MM.1S (cell line): ENCODE measurements at places on chromosomes 5 and 9.

DNA sequence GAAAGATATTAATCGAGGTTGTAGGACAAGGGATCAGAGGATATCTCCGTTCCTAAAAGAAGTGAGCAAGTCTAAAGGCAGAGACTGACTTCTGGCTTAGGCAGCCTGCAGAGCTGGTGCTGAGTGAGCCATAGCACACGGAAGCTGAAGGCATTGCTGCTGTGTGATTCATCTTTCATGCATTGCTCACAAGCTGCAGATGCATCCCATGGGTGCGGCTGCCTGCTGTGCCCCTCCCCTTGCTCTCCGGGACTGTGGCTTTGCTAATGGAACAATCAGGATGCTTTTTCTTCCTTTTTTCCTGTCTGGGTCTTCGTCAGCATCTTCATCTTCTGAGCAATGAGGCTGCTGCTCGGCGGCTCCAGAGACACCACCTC lies 341.4 kb downstream of the DIRAS2 start:
- H3K4me3 ChIP-seq = no peak overlapping the region
- no peaks in the 10 kb centered on the region for H3K4me1 ChIP-seq
- H3K27ac ChIP-seq = no peak overlapping the region
- no peak for DNase-seq
- no peaks in the 10 kb centered on the region for H3K36me3 ChIP-seq
- H3K27me3 ChIP-seq = no peaks in the 10 kb centered on the region

GRCh38 chr9:137619240-137620047 lies 639 bp downstream of the EHMT1 start:
- DNase-seq = peak; percentile 28
- H3K27me3 ChIP-seq = no peaks in the 10 kb centered on the region
- H3K4me3 ChIP-seq = peak overlapping the region; percentile 84
- H3K4me1 ChIP-seq = peaks cover 14% of the 10 kb centered on the region
- H3K36me3 ChIP-seq = 0 out of 2 replicates have a peak, but pooled peaks cover 6% of the 10 kb centered on the region
- H3K27ac ChIP-seq = peak overlapping the region; percentile 60

- H3K4me1 ChIP-seq = peaks cover 35% of the 10 kb centered on the region
- no peaks in the 10 kb centered on the region; the same call in 1 of the 2 replicates for H3K36me3 ChIP-seq
- H3K27ac ChIP-seq = no peak overlapping the region
- DNase-seq = no peak
- H3K27me3 ChIP-seq = no peaks in the 10 kb centered on the region
Measured at GRCh38 chr9:131651160-131651559, 88.7 kb downstream of the RAPGEF1 start.

GRCh38 chr9:79572032-79572607 lies 355 bp downstream of the TLE4 start:
- H3K27me3 ChIP-seq = no peaks in the 10 kb centered on the region; the same call in 1 of the 2 replicates
- H3K4me1 ChIP-seq = peaks cover 17% of the 10 kb centered on the region
- H3K27ac ChIP-seq = peak overlapping the region; percentile 77; the same call in 1 of the 2 replicates
- DNase-seq = peak; percentile 48

- DNase-seq = no peak
- no peaks in the 10 kb centered on the region for H3K4me1 ChIP-seq
- no peaks in the 10 kb centered on the region for H3K36me3 ChIP-seq
- no peak overlapping the region for H3K27ac ChIP-seq
- H3K4me3 ChIP-seq = no peak overlapping the region
- H3K27me3 ChIP-seq = no peaks in the 10 kb centered on the region
Measured at GRCh38 chr5:24492229-24492628, 152.5 kb downstream of the CDH10 start.

- H3K36me3 ChIP-seq = no peaks in the 10 kb centered on the region
- no peak overlapping the region for H3K27ac ChIP-seq
- no peak overlapping the region for H3K4me3 ChIP-seq
Measured at GRCh38 chr9:27303219-27303618, 6.3 kb upstream of the EQTN start.

- no peak overlapping the region for H3K27ac ChIP-seq
- H3K27me3 ChIP-seq = no peaks in the 10 kb centered on the region
- H3K4me3 ChIP-seq = no peak overlapping the region
- no peak for DNase-seq
Measured at GRCh38 chr5:72057816-72058215, 49.5 kb upstream of the MAP1B start.

DNA sequence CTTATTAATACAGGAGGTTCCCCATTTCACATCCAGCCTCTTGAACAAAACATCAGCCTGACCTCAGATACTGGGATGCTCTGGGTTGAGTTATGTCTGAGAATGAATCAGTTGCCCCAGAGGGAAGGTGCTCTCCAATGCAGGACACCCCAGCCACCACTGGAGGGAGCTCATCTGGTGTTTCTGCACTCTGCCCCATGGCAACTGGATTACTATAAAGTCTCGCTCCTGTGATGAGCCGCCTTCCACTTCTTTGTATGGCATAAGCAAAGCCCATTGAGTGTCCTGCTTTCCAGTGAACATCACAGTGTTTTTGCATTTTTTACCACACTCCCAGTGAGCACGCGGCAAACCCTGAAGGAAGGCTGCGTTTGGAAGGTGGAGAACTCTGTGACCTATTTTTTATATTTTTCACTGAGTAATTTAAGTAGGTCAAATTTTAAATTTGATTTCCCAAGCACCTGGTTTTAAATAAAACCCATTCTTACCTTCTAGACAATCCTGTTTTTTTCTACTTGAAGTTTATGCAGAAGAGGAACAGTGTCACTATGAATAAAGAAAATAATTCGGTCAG lies 176.9 kb upstream of the WWC1 start:
- peaks cover 10% of the 10 kb centered on the region; the same call in 1 of the 2 replicates for H3K27me3 ChIP-seq
- H3K4me3 ChIP-seq = no peak overlapping the region
- no peaks in the 10 kb centered on the region for H3K36me3 ChIP-seq
- H3K27ac ChIP-seq = no peak overlapping the region

GRCh38 chr5:177198738-177199137 lies 65.2 kb downstream of the NSD1 start:
- H3K27me3 ChIP-seq = no peaks in the 10 kb centered on the region
- no peaks in the 10 kb centered on the region for H3K36me3 ChIP-seq
- peaks cover 11% of the 10 kb centered on the region for H3K4me1 ChIP-seq
- no peak for DNase-seq

DNA sequence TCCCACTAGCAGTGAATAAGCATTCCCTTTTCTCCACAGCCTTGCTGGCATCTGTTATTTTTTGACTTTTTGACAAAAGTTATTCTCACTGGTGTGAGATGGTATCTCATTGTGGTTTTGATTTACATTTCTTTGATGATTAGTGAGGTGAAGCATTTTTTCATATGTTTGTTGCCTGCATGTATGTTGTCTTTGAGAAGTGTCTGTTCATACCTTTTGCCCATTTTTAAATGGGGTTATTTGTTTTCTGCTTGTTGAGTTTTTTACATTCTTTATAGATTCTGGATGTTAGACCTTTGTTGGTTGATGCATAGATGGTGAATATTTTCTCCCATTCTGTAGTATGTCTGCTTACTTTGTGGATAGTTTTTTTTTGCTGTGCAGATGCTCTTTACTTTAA lies 171.7 kb downstream of the SREK1 start:
- no peak overlapping the region for H3K4me3 ChIP-seq
- no peaks in the 10 kb centered on the region for H3K27me3 ChIP-seq
- no peak overlapping the region for H3K27ac ChIP-seq

GRCh38 chr9:8477450-8477849 lies 677.9 kb upstream of the DMAC1 start:
- no peak for DNase-seq
- H3K4me1 ChIP-seq = no peaks in the 10 kb centered on the region
- H3K27me3 ChIP-seq = no peaks in the 10 kb centered on the region

GRCh38 chr5:87906962-87907361 lies 361.7 kb downstream of the TMEM161B start:
- no peak overlapping the region for H3K4me3 ChIP-seq
- no peaks in the 10 kb centered on the region for H3K36me3 ChIP-seq
- no peaks in the 10 kb centered on the region for H3K27me3 ChIP-seq
- H3K4me1 ChIP-seq = no peaks in the 10 kb centered on the region
- no peak for DNase-seq

DNA sequence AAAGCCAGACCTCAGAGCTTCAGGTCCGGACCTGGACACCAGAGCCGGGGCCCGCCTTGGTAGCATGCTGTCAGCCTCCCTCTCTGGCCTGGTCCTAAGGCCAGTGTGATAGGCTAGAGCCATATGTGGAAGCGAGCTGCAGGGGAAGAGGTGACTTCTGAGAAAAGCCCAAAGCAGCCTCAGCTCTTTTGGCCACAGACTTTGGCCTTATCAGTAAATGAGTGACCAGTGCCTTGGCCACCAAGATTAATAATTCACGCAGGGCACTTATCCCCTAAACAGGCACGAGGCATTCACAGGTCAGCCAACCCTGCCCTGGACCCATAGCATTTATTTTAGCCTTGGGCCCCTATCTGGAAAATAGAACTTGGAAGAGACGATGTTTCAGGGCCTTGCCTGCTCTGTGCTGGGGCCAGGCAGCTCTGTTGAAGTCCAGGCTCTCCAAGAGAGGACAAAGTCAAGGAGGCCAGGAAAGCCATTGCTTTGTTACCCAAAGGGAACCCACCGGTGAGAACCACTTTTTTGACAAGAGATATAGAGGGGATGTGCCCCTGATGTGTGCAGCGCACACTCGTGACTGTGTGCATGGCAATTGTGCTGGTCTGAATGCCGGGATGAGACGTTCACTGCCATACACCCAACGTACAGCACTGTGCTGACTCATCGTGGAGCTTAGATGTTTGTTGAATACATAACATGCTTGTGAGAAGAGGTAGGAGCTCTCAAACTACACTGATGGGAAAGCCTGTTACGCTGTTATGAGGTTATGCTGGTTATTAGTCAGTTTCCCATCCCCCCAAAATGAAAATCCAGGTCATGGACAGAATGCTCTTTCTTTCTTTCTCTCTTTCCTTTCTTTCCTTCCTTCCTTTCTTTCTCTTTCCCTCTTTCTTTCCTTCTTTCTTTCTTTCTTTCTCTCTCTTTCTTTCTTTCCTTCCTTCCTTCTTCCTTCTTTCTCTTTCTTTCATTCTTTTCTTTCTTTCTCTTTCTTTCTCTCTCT lies 5.0 kb upstream of the SLC34A1 start:
- no peaks in the 10 kb centered on the region for H3K36me3 ChIP-seq
- no peak overlapping the region for H3K27ac ChIP-seq
- H3K4me1 ChIP-seq = no peaks in the 10 kb centered on the region
- H3K27me3 ChIP-seq = peaks cover 12% of the 10 kb centered on the region
- no peak for DNase-seq

GRCh38 chr5:156414391-156414790 lies 87.4 kb downstream of the SGCD start:
- H3K4me3 ChIP-seq = no peak overlapping the region
- DNase-seq = no peak
- no peak overlapping the region for H3K27ac ChIP-seq

GRCh38 chr5:106962464-106963230 lies 708.1 kb downstream of the EFNA5 start:
- H3K27ac ChIP-seq = no peak overlapping the region
- DNase-seq = no peak
- no peak overlapping the region for H3K4me3 ChIP-seq
- no peaks in the 10 kb centered on the region for H3K4me1 ChIP-seq
- no peaks in the 10 kb centered on the region for H3K36me3 ChIP-seq
- no peaks in the 10 kb centered on the region for H3K27me3 ChIP-seq

DNA sequence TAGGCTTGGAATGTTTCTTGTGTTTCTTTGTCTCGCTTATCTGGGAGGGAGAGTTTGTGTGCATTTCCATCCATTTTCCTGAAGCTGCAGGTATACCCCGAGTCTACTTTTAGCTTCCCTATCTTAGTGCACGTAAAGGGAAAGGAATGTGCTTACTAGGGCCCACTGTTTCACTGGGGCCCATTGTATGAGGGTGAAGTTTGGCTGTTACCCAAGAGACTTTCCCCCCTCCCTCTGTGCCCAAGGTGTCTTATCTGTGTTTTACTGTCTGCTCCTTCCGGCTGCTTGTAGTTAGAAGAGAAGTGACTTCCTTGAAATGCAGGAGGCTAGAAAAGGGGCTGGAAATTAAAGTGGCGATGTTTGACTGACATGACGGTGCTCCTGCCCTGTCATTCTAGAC lies 12.1 kb upstream of the BTNL3 start:
- no peak for DNase-seq
- no peaks in the 10 kb centered on the region for H3K4me1 ChIP-seq
- no peaks in the 10 kb centered on the region for H3K36me3 ChIP-seq

DNA sequence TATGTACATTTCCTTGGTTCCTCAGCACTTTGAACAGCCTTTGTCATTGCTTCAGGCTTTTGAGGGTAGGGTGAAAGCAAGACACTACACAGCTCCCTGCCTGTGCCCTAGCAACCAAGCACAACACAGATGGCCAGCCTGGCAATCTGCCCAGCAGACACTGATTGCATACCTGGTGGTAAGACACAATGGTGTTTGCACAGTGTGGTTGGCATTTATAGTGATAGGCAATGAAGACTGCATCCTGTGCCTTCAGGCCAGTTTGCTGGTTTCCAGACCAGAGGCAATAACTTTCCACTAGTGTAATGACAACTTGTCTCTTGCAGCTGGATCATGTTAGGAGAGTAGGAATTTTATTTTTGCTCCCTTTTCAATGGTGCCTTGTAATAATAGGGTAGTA lies 144.5 kb upstream of the TNC start:
- no peak overlapping the region for H3K4me3 ChIP-seq
- H3K36me3 ChIP-seq = no peaks in the 10 kb centered on the region
- DNase-seq = peak; percentile 83

GRCh38 chr5:55231029-55231918 lies 2.1 kb downstream of the CCNO start:
- H3K27ac ChIP-seq = no peak overlapping the region
- H3K4me3 ChIP-seq = peak overlapping the region; percentile 17; the same call in 1 of the 2 replicates
- H3K27me3 ChIP-seq = peaks cover 44% of the 10 kb centered on the region
- H3K4me1 ChIP-seq = 0 out of 2 replicates have a peak, but pooled peaks cover 8% of the 10 kb centered on the region

DNA sequence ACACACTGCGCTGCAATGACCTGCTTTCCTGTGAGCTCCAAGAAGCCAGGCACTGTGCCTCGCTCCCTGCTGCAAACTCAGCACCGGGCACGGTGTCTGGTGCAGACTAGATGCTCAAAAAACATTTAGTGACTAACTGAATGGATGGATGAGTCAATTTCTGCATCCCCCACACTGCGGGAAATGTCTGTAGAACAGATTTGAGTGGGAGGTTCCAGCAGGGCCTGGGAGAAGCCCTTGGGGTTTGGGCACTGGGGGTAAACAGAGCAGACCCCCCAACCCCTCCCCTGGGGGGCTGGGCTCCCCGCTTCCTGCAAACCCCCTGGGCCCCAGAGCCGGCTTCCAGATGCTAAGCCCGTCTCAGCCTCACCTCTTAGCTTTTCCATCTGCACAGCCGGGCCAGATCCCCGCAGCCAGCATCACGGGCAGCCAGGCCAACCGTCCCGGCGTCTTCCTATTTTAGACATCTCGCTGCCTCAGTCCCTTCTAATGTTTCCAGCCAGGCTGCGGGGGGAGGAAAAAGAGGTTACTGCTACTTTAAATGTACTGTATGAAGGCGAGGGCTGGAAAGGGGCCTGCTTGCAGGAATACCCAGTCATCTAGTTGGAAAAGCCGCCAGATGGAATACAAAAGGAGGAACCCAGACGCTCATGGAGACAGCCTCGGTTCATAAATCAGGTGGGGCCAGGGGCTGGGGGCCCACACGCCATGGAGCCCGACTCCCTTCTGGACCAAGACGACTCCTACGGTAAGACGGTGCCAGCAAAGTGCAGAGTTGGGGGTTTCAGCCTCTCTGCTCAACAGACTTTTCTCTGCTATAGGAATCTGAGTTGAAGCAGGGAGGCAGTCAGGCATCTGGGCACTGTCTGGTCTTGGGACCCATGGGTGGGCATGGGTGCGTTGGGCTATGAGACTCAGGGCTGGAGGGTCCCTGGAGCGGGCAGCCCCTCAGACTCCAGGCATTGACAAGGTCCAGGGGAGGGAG lies 67.1 kb upstream of the GGTA1 start:
- H3K27ac ChIP-seq = no peak overlapping the region
- no peak overlapping the region for H3K4me3 ChIP-seq
- no peaks in the 10 kb centered on the region for H3K4me1 ChIP-seq
- peaks cover 45% of the 10 kb centered on the region for H3K27me3 ChIP-seq
- H3K36me3 ChIP-seq = no peaks in the 10 kb centered on the region
